Activated CD4-positive, alpha-beta T cell treated with anti-CD3 and anti-CD28 coated beads for 36 hours (primary cell): ENCODE measurements at places on chromosomes 5 and 9. TPM values are rescaled to one million over a fixed set of nuclear protein-coding genes. Genes with fewer than 3 reads are reported as not detected.

DNA sequence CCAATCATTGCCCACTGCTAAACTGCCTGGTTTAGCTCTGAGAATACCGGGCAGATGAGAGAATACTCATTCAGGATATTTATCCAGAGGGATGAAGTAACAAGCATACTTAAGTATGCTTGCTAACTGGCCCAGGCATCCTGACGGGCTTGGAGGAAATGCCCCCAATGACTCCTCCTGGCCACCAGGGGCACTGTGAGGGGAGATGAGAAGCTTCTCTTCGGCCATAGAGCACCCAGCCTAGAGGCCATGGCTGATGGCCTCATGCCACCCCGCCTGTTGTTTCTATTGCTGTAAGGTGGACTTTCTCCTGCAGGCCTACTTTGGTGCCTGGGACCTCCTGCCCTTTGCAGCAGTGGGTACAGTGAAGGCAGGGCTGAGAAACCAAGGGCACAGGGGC, 134.5 kb upstream of the FSTL4 start:
- no peak overlapping the region for H3K4me3 ChIP-seq
- peak; percentile 61 for DNase-seq
- H3K36me3 ChIP-seq: no peaks in the 10 kb centered on the region
- H3K27me3 ChIP-seq: peaks cover 2% of the 10 kb centered on the region

GRCh38 chr9:33742519-33742918, 52.8 kb upstream of the PRSS3 start:
- no peak for DNase-seq
- no peak overlapping the region for H3K27ac ChIP-seq
- H3K4me3 ChIP-seq: no peak overlapping the region

- H3K4me3 ChIP-seq: peak overlapping the region; percentile 71
- H3K4me1 ChIP-seq: peaks cover 8% of the 10 kb centered on the region
- H3K36me3 ChIP-seq: no peaks in the 10 kb centered on the region
- DNase-seq: peak; percentile 52
Observed at GRCh38 chr5:115180165-115180709, 10.5 kb upstream of the TRIM36 start.

TRIM7 gene
- 1.4 TPM for total RNA-seq

SLC45A2 gene
- total RNA-seq: not detected

GNPDA1 gene
- total RNA-seq: 75.4 TPM

GRCh38 chr9:2303056-2303455, 287.9 kb downstream of the SMARCA2 start:
- no peak overlapping the region for H3K4me3 ChIP-seq
- peaks cover 16% of the 10 kb centered on the region for H3K27me3 ChIP-seq
- H3K27ac ChIP-seq: no peak overlapping the region
- no peaks in the 10 kb centered on the region for H3K4me1 ChIP-seq

DNA sequence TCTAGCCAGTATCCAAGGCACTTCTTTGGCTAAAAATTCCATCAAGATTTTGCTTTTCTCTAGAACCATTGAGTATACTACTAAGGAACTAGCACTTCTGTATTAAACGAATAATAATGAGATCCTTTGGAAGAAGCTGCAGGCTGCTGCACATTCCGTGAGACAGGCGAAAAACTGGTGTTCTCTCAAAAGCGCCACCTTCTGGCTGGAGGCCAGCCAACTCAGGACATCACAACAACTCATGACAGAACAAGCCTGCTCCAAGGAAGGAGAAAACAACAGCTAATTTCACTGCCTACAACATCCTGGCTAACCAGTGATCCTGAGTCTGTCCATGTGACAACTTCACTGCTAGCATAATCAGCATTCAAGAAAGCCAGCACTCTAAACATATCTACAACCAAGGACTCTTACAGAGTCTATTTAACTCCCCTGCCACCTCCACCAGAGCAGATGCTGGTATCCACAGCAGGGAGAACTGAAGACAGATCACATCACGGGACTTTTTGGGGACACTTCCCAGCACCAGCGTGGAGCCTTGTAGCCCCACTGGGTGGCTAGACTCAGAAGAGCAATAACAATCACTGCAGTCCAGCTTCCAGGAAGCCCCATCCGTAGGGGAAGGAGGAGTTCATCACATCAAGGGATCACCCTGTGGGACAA, 150.5 kb downstream of the YTHDC2 start:
- DNase-seq: peak; percentile 60
- no peaks in the 10 kb centered on the region for H3K4me1 ChIP-seq
- no peaks in the 10 kb centered on the region for H3K36me3 ChIP-seq
- H3K27me3 ChIP-seq: peaks cover 22% of the 10 kb centered on the region
- no peak overlapping the region for H3K4me3 ChIP-seq

DNA sequence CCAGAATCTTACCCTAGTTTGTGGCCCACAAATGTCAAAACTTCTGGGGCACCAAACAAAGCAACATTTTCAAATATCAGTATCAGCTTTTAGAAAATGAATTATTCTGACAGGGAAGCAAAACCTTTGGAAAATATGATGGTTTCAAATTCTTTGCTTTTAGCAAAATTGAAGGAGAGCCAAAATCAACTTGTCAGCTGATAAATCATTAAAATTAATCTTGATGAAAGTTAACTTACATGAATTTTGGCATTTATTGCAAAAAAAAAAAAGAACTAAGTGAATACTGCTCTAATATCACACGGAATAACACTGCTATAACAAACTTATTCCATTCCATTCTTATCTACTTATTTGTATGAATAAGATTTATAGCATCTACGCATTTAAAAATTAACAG, 158.1 kb upstream of the TARS1 start:
- no peaks in the 10 kb centered on the region for H3K36me3 ChIP-seq
- DNase-seq: no peak
- H3K4me1 ChIP-seq: no peaks in the 10 kb centered on the region
- peaks cover 2% of the 10 kb centered on the region for H3K27me3 ChIP-seq
- H3K4me3 ChIP-seq: no peak overlapping the region

FOXD4L3 gene
- total RNA-seq: not detected

DNA sequence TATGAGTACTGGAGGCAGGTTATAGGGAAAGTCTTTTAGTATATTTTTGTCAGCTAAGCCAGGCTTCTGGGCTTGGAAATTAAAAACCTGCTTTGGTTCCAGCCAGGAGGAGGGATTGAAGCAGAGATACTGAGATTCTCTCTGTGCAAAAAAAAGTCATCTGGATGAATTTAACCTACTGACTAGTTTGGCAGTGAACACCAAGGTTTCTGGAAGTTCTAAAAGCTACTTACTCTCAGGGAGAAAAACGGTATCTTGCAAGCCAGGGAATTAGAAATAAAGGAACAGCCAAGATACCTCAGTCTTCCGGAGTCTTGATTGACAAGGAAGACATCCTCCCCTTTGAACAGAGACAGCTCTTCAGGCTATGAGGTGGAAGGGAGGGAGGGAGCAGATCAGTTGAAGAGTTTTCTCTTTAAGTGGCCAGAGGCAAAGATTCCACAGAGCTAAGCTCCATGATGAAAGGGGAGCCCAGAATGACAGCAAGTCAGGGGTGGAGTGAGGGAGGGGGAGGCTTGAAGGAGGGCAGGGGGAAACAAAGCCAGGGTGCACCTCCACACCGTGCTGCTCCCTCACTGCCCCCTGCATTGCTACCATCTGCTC, 8.3 kb upstream of the ZBTB34 start:
- peaks cover 20% of the 10 kb centered on the region for H3K27me3 ChIP-seq
- no peak overlapping the region for H3K27ac ChIP-seq
- no peak overlapping the region for H3K4me3 ChIP-seq
- H3K4me1 ChIP-seq: no peaks in the 10 kb centered on the region
- no peak for DNase-seq

PAEP gene
- not detected for total RNA-seq

DNA sequence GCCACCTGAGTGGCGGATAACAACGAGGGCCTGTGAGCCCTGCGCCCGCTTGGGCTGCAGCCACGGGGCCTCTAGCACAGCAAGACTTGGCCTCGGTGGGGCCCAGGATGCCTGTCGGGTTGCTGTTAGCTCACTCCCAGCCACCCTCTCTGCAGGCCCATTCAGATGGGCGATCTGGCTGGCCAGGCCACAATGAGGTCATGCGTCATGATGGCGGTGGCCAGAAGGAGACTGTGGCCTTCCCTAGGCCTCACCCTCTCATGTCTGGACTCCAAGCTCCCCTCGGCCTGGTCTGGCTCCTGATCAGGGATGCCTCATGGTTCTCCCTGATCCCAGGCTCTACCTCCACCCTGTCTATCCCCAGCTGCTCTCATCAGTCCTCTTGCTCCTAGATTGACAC, 19.0 kb upstream of the TCOF1 start:
- no peaks in the 10 kb centered on the region for H3K27me3 ChIP-seq
- DNase-seq: no peak
- no peak overlapping the region for H3K27ac ChIP-seq
- H3K4me3 ChIP-seq: no peak overlapping the region

GRCh38 chr9:129486756-129487657, 133.9 kb downstream of the C9orf50 start:
- no peaks in the 10 kb centered on the region for H3K27me3 ChIP-seq
- peak overlapping the region; percentile 93 for H3K4me3 ChIP-seq
- H3K36me3 ChIP-seq: peaks cover 20% of the 10 kb centered on the region
- H3K4me1 ChIP-seq: peaks cover 62% of the 10 kb centered on the region

GRCh38 chr5:9090381-9091026, 455.4 kb downstream of the SEMA5A start:
- H3K4me1 ChIP-seq: no peaks in the 10 kb centered on the region
- H3K4me3 ChIP-seq: no peak overlapping the region
- no peaks in the 10 kb centered on the region for H3K27me3 ChIP-seq

GRCh38 chr9:110109333-110110092, 98.4 kb downstream of the C9orf152 start:
- DNase-seq: no peak
- no peak overlapping the region for H3K4me3 ChIP-seq
- H3K4me1 ChIP-seq: no peaks in the 10 kb centered on the region
- no peak overlapping the region for H3K27ac ChIP-seq
- H3K36me3 ChIP-seq: peaks cover 4% of the 10 kb centered on the region
- H3K27me3 ChIP-seq: no peaks in the 10 kb centered on the region

DNA sequence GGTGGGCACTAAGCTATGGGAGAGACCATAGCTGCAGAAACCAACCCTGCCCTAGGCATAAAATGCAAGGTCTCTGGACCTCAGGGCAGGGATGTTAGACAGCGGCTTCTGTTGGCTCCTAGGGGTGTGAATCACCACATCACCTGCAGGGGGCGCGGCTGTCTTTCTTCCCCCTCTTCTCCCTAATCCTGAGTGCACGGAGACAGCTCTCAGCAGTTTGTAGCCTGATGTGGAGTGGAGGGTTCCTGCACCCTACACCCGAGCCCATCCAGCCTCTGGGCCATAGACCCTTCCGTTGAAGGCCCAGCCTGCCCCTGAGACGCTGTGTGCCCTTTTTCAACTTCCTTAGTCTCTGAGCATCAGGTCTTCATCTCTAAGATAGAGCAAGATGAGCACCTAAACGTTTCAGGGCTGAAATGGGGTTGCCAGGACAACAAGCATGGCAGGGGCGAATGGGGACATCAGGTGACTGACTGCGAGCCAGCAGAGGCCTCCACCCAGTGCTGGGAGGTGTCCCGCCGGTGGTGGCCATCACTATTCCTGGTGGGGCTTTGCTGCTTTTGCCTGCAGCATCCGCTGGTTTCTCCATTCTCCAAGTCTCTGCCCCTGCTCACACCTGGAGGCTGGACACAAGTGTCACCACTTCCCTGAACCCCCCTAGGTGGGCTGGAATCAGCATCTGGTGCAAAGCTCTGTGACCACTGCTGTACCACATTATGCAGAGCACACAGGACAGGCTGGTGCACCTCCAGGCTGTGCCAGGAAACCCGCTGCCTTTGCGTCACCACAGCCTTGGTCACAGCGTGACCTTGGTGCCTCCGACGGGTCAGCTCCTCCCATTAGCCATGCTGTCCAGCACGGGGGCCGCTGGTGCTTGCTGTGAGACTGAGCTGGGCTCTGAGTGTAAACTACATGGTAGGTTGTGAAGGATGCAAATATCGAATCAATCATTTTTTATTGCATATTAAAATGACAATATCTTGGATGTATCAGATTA, 2.5 kb upstream of the SEC16A start:
- no peaks in the 10 kb centered on the region for H3K27me3 ChIP-seq
- DNase-seq: peak; percentile 92

- no peaks in the 10 kb centered on the region for H3K27me3 ChIP-seq
- no peak overlapping the region for H3K4me3 ChIP-seq
- DNase-seq: no peak
- H3K4me1 ChIP-seq: peaks cover 46% of the 10 kb centered on the region
- H3K27ac ChIP-seq: no peak overlapping the region
Observed at GRCh38 chr9:121360601-121361374, 9.3 kb downstream of the STOM start.
